Globus pallidus (tissue), 1 donor: ENCODE measurements at places on chromosomes 12 and 14.

- DNase-seq: no peak
These were observed 10.2 kb upstream of the PLA2G1B start for GRCh38 chr12:120337730-120338129.

- DNase-seq: no peak
These were observed 8.8 kb downstream of the IKBIP start for GRCh38 chr12:98635657-98636323.

GRCh38 chr14:104177411-104177810 is 39.0 kb downstream of the KIF26A start:
- no peak for DNase-seq

DNA sequence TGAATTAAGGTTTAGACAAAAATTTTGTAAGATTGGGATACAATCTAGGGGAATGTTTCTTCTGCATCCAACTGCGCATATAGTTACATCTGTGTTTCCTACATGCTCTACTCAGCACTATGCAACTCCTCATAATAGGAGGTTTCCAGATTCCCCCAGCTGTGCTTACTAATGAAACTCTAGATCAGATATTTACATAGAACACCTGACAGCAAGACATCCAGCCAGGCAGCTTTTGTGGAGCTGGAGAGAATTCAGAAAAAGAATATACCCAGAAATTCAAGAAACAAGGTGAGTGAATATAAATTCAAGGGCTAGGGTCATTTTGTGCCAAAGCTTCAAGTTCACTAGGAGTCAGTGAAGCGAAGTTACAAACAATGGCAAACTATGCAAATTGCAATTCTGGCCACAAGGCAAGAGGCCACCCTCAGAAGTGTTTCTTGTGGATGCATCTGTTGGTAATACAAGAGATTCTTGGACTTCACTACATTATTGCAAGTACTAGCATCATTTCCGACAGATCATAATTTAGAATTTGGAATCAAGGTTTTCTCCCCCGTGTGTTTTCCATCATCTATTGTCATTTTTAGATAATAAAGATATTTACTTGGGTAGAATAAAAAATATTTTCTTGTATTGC is 341.2 kb upstream of the NAV3 start:
- DNase-seq: no peak

GRCh38 chr14:39315859-39316444 is 82.2 kb downstream of the MIA2 start:
- no peak for DNase-seq

DNA sequence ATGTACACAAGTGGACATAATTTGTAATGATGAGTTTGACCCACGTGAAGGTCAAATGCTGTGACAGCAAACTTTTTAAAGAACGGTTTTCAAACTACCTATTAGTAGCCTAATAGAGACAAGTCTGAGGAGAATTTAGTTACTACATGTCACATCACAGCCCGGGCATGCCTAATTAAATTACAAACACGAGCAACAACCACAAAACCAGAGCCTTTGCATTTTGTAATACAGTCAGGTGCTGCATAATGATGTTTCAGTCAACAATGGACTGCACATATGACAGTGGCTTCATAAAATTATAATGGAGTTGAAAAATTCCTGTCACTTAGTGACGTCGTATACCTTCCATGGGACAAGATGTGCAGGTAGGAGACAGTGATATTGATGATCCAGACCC is 274.5 kb downstream of the DACT1 start:
- DNase-seq: no peak

DNA sequence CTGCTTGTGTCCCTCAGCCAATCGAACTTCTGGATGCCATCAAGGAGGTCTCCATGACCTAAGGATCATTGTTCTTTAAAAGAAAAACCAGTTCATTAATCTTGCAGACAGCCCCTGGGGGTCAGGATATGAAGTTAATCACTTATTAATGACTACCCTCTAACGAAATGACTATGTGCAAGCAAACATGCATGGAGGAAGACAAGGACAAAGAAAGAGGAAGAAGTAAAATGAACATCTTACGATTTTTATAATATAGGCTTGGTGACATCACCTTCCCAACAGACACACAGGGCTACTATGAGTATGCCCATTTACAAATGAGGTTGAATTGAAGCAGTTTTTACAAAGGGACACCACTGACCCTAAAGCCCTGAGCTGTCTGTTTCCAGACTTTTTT is 111.1 kb upstream of the AMIGO2 start:
- DNase-seq: no peak

- no peak for DNase-seq
These were observed 757.6 kb downstream of the MED13L start for GRCh38 chr12:115519887-115520286.

GRCh38 chr12:57488402-57489156 is 711 bp downstream of the MARS1 start:
- DNase-seq: no peak

DNA sequence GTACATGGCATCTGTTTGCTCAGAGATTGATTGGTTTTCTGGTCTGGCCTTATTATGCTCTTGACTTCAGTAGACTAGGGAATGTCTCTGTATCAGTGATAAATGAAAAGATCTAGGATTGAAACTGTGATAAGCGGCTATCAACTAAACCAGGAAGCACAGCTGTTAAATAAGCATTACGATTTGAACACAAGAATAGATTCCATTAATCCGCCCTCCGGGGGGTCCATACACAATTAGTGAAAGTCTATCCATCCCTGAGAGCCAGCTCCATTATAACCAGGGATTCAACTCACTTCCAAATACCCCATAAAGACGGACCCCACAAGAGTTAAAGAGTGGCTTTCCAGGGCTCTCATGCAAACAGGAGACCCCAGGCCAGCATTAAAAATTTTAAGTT is 279.0 kb downstream of the GRIN2B start:
- DNase-seq: no peak

DNA sequence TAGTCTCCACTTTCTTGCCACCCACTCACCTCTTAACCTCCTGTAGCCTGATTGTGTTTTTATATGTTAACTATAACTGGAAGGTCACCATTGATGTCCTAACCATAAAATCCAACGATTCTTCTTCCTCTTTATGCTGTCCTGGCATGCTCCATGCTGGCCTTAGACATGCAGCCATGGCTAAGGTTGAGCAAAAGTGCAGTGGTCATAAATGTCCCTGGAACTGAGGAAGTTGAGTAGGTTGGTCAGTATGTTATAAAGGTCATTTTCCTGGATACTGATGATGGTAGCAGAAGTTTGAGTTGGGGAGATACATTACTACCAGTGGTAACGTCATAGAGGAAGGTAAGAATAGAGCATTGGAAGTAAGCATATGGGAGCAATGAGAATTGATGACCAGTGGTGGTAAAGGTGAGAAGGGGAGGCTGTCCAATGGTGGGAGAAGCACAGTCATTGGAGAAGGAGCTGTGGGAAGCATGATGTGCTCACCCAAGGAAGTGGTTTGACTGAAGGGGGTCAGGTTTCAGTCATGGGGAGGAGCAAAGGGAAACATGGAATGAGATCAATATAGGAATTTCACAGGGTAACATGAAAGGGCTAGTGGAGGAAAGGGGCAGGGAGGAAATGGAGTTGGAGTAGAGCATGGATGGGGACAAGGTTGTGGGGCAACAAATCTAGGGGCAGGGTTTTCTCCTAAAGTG is 240.8 kb downstream of the DACT1 start:
- no peak for DNase-seq

- DNase-seq: no peak
These were observed 117.1 kb downstream of the DPF3 start for GRCh38 chr14:72776701-72777261.

GRCh38 chr12:51392556-51393237 is 1.5 kb upstream of the GALNT6 start:
- no peak for DNase-seq

- no peak for DNase-seq
These were observed 12.0 kb upstream of the SINHCAF start for GRCh38 chr12:31337952-31338351.

DNA sequence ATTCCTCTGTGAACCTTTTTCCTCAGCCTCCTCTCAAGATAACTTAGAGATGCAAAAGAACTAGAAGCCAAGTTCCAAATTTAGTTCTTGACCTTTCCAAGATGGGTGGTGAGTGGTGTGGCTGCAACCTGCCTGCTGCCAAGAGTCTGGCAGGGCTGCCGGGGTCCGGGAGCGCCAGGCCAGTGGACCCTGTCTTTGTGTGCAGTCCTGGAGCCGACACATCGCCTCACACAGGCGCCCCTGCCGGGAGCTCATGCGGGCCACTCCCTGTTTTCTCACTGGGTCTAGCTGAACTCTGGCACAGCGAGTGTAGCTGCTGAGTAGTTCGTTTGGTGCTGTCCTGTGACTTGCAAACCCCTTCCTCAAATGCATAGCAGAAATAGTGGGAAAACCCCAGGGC is 84.9 kb downstream of the CACNA1C start:
- no peak for DNase-seq

DNA sequence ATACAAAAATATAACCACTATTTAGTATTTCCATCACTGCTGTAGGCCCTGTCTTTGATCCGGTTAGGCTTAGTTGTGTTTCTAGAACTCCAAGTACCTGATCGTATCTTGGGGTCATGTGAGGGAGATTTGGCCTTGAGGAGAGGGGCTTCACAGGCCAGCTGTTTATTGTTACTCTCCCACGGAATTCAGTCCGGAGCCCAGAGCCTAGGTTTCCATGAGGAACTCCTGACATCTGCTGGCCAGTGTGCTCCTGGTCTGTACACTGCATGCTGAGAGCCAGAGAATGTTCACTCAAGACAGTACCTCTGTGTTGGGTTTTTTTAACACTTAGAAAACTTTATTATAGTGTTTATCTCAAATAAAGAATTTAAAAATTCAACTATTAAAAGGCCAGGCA is 341.0 kb upstream of the TMEM132C start:
- DNase-seq: peak; percentile 72

DNA sequence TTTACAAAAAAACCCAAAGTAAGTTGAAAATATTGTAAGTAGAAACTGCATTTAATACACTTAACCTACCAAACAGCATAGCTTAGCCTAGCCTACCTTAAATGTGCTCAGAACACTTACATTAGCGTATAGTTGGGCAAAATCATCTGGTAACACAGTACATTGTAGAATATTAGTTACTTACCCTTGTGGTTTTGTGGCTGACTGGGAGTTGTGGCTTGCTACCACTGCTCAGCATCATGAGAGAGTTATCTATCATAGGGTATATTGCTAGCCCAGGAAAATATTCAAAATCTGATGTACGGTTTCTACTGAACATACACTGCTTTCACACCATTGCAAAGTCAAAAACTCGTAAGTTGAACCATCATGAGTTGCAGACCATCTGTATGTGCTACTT is 141.7 kb upstream of the GARIN6 start:
- no peak for DNase-seq

DNA sequence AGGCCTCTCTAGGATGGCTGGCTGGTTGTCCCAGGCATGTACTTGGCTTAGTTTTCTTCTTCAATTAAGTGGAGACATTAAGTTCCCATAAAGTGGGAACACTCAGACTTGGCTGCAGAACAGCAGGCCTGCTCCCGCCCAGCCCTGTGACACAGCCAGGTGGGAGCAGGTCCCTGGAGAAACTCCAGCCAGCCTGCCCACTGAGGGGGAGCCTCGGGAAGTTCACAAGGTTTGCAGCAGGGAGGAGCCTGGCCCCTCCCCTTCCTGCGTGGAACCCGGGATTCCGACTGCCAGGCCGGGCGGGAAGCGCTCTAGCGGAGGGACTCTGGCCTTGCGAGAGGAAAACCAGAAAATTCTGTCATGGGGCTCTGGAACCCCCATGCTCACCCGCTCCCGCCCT is 98.3 kb upstream of the EVL start:
- no peak for DNase-seq

DNA sequence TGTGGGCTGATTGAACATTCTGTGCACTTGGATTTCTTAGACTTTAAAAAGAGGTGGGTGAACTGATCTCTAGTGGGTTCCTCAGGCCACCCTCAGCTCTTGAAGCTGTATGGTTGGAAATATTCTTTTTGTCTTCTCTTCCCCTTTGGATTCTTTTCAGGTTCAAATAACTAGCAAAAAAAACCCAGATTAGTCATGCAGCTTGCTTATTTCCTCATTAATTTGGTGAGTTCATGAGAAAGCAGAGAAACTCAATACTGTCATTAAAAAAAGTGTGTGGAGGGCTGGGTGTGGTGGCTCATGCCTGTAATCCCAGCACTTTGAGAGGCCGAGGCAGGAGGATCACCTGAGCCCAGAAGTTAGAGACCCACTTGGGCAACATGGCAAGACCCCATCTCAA is 183.4 kb downstream of the ESR2 start:
- no peak for DNase-seq

DNA sequence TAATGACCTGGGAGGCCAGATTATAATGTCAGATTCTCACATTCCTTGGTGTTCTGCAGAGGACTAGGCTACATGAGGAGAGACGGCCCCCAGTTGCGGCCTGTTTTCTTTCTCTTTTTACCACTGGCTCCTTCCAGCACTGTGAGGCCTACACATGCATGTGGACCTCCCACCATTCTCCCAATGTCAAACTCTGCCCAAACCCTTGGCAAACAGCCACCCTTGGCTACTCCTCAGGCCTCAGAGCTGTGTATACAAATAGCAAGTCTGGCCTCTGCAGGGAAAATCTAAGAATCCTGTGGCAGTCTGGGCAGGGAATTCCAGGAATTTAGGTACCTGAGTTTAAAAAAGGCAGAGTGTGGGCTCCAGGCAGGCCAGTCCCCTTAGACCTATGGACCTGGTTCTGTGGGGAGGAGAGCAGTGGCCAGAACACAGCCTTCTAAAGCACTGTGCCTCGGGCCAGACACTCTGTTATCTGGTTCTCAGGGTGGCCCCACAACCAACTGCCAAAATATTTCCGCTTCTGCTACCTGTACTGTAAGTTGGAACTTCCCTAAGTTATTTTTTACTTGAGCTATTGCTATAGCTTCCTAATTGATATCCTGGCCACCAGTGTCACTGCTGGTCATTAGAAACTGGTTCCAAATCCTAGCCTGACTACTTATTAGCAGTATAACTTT is 19.9 kb upstream of the NEDD1 start:
- peak; percentile 31 for DNase-seq

DNA sequence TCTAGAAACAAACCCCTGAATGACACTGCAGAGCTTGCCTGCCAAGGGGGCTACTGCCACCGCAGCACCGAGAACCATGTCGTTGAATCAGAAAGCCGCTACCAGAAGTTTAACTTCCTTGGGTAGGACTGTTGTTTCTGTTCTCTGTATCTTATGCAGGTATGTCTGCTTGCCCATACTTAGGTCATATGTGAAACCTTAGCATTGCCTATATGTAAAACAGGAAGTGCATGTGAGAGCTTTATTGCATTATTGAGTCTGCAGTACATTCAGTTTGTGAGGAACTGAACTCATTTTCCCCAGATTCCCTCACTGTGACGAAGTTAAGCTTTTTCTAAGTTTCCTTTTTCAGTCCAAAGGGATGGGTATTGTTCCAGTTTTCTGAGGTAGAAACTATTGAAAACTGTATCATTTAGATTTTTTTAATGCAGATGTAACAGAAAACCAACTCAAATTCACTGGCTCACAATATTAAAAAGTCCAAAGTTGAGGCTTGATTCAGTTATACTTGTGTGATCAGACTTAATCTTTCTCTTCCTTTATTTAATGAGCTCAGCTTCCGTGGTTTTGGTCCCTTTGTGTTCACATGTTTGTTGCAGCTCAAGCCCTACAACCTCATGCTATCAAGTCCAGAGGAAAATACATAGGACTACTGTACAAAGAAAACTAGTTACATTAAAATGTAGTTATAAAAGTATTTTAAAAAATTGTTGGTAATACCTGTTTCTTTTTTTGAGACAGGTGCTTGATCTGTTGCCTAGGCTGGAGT is 6.9 kb downstream of the FBXO34 start:
- DNase-seq: no peak
